ENCODE measurements at places on chromosomes 4 and X.

- DNase-seq = no peak
Measured at GRCh38 chr4:157832596-157832995, 340.2 kb downstream of the GASK1B start.

GRCh38 chr4:59814402-59815010 is 1385.6 kb upstream of the ADGRL3 start:
- DNase-seq = no peak

GRCh38 chr4:8559524-8560264 is 20.5 kb upstream of the GPR78 start:
- DNase-seq = no peak

DNA sequence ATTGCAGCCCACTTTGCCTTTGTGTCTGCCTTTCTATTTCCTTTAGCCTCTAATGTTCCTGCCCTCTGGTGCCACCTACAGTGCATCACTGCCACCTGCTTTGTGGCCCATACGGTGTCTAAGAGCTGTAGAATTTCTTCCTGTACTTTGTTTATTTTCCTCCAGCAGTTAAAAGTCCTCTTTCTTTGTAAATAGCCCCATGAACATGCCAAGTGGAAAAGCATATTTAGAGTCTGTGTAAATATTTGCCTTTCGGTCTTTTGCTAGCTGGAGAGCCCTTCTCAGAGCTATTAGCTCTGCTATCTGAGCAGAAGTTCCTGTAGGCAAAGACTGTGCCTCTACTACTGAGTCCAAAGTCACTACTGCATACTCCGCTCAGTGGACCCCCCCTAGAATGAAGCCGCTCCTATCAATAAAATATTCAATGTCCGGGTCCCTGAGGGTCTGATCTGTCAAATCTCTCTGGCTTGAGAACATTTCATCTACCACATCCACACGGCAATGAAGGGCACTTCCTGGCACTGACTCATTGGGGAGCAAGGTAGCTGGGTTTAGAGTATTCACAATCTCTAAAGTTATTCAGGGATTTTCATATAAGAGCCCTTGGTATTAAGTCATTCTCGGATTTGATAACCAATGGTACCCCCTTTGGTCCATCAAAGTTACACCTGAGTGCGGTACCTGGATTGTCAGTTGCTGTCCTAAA is 36.3 kb downstream of the SULT1E1 start:
- no peak for DNase-seq

DNA sequence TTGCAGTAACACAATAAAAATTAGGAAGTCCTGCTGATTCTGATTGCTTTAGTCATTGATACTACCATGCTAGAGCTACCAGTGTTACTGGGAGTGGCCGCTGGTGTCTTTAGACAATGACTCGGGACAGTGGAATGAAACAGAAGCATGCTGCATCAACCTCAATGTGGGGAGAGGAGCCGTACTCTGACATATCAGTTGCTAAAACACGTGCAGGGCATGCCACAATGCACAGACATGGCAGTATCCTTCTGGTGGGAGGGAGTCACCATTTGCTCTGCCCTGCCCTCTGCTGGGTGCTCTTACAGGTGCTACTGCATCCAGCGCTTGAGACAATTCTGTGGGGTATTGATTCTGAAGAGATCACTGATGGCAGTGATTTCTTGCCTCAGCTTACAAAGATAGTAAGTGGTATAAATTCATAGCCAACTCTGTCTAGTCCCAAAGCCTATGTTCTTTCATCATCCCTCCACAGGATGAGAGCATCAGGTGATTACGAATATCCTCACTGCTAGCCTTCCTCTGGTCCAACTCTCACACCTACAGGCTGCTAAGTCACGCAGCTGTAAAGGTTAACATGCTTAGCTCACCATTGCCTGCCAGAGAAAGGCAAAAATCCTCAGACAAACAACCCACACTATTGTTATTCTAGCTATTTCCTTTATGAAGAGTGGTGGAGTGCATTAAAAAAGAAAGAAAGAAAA is 43.7 kb downstream of the NSG1 start:
- DNase-seq = peak; percentile 17
